Esophagus squamous epithelium (tissue), 5 donors: ENCODE measurements at places on chromosomes 3 and 15.

DNA sequence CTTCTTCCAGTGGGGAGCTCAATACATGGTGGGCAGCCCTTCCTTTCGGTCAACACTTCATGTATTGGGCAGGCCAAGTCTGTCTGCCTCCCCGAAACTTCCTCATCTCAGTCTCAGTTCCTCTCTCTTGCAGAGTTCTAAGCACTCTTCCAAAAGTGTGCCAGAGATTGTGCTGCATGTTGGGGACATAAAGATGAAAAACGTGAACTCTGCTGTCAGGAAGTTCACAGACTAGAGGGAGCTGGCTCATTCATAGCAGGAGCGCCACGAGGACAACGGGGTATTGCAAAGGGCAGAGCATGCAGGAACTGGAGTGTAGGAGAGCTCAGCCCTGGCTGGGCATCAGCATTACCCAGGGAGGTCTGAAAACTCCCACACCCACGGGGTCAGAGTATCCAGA lies 15.3 kb upstream of the EPHB3 start:
- no peak for DNase-seq

- DNase-seq: no peak
Measured at GRCh38 chr15:26103002-26103404, 239.9 kb upstream of the ATP10A start.

DNA sequence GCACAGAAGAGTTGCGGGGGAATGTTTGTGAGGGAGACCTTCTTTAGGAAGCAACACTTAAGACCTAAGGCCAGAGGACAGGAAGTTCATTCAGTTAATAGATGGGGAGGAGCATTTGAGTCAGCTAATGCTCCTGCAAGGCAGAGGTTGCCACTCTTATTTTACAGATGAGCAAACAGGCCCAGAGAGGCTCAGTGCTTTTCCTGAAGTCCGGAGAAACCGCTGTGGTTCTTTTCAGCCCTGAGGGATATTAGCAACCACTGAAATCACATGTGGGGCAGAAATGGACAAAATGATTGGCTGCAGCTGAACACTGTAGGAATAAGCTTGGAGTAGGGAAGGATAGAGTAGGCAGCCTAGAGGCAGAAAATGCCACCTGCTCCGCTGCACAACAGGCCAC lies 33.3 kb upstream of the RTP4 start:
- no peak for DNase-seq

DNA sequence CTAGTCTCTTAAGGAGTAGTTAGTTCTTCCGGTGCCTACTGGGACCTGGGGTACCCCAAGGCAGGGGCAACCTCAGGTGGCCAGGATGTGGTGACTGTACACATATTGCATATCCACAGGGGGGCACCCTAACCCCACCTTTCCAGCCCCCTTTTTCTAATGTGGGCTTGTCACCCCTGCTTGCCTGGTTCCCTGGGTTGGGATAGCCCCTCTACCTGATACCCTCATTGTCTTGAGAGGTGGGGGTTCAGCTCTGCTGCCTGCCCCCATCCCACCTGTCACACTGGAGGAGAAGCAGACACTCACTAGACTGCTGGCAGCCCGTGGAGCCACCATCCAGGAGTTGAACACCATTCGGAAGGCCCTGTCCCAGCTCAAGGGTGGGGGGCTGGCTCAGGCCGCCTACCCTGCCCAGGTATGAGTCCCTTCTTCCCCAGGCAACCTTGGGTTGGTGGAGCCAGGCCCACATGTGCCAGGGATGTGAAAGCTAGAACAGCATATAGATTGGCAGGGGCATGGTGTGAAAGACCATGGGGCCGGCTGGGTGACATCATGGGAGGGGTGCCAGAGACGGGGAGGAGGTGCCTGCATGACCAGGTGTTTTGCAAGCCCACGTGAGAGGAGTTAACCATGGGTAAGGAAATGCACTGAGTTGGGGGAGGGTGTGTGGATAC lies 4.0 kb downstream of the GLYCTK start:
- DNase-seq: no peak

DNA sequence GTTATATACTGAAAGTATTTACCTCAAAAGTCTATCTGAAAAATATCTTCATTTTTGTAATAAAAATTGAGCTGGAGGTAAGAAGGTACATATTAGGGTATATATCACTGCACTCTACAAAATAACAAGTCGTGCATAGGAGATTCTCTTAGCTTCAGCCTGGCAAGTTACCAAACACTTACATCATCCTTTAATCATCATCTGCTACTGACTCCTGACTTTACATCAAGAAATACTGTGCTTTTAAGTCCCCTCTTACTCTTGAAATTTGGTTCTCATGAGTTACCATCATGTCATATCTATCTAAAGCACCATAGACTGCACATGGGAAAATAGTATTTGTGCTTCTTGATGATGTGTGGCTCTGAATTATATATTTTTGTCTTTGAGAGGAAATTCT lies 50.8 kb downstream of the LYSMD4 start:
- DNase-seq: no peak

DNA sequence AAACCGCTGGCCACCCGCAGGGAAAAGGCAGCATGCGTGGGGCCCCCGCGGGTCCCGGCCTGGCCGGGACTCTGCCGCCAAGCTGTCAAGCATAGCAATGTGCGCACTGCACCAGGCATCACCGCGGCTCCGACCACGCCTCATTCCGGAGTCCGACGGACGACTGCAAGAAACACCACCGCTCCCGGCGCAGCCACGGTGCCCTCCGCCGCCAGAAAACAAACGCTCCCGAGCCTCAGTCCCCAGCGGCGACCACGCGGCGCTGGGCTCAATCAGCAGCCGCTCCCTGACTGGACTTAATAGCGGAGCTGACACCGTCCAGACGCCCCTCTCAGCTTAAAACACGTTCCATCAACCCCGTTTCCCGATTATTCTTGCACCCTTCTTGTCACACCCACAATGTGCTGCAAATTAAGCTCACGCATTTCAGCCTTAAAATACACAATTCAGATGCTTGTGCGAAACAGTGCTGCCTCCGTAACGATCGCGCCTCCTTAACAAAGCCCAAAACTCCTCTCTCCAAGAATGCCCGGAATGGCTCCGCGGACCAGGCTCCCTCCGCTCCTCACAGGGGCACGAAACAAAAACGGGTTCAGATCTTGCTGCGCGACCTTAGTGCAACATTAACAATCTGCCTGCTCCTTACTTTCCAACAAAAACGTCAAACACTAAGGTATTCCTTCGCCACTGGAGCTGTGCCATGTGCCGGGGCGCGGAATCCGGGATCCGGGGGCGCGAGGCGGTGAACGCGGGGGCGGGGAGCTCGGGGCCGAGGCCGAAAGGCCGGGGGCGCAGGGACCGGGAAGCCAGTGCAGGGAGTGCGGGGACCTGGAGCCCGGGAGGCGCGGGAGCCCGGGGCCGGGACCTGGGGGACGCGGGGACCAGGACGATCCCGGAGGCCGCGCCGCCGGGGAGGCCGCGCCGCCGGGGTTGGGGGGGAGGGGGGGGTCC lies 655 bp downstream of the CYFIP1 start:
- no peak for DNase-seq

DNA sequence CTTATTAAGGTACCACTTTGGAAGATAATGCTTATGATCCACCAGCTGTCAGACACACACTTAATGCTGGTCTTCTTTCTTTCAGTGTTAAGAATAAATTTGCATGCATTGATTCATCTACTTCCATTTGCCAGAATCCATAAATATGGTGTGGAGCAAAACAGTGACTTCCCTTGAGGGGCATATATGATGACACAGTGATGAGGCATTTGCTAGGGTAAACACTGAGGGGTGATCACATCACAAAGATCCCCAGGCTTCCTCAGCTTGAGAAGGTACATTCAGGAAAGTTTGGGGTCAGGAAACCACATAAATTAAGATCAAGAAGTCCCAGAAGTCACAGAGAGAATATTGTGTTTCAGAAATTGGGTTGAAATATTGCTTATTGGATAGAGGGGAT lies 9.9 kb upstream of the ZBED2 start:
- DNase-seq: no peak

DNA sequence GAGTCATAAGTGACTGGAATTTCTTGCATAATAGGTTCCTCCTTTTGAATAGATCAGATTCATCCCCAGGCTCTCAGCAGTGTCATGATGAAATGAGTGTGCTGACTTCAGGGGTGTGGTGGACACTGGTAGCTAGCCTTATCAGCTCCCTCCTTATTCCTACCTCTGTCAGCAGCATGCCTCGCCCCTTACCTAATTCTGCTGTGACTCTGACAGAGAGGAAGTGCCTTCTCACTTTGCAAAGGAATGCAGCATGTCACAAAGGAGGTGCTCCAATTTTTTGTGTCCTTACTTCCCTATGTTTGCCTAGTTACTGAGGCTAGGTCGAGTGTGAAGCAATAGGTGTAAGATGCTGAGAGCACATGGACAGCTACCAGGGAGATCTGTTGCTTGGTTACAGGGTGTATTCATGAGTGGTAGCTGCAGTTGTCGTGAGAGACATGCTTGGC lies 90.6 kb downstream of the TNFAIP8L3 start:
- DNase-seq: no peak

DNA sequence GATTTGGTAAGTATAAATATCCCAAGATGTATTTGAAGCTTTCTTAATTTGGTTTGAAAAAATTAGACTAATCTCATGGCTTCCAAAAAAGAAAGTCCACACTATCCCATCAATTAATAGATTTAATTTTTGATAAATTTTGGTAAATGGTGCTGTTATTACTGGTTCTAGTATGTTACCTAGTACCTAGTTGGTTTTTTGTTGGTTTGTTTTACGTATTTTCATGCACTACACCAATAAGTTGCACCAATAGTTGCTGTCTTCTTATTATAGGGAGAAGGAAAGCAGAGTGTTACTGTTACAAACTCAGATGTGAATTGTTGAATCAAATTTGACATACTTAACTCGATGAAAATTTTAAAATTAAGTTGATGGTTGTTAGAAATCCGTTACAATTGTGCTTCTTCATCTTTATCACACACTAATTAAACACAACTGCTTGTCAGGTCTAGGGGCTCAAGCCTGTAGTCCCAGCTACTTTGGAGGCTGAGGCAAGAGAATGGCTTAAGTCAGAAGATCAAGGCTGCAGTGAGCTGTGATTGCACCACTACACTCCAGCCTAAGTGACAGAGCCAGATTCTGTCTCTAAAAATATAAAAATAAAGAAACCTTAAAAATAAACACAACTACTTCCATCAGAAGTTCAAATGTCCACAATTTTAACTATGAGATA lies 23.1 kb upstream of the MBNL1 start:
- no peak for DNase-seq

GRCh38 chr3:71464613-71465012 lies 118.9 kb downstream of the FOXP1 start:
- no peak for DNase-seq

DNA sequence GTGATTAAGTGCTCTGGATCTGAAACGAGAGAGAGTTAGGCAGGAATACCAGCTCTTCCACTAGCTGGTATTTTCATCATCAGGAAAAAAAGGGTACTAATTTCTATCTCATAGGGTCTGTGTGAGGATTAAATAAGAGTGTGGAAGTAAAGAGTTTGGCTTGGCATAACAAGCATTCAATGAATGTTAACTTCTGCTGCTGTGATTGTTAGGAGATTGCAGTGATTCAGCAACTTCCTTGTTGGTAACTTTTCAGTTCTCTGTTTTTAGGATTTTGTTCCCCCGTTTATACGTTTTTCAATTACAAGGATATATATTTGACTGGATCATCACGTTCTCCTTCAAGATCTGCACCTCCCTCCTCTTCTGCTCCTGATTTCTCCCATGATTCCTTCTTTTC lies 65.9 kb upstream of the MYO5C start:
- DNase-seq: no peak

- no peak for DNase-seq
Measured at GRCh38 chr15:76614725-76615124, 278.2 kb downstream of the ISL2 start.

DNA sequence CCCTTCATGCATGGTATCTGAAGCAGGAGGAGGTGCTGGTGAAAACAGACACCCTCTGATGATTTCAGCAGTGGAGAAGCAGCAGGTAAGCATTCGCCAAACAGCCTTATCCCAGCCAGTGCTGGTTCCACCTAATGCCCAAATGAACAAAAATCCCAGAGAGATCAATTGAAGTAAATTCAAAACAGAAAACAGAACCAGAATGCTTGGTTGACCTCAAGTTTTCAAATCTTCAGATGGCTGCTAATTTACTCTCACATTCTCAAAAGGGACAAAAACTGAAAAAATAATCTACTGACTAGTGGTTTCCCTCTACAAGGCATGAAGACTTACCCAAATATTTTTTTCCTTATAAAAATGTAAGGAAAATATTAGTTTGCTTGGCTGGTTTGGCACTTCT lies 87.0 kb upstream of the MYO5C start:
- DNase-seq: no peak

DNA sequence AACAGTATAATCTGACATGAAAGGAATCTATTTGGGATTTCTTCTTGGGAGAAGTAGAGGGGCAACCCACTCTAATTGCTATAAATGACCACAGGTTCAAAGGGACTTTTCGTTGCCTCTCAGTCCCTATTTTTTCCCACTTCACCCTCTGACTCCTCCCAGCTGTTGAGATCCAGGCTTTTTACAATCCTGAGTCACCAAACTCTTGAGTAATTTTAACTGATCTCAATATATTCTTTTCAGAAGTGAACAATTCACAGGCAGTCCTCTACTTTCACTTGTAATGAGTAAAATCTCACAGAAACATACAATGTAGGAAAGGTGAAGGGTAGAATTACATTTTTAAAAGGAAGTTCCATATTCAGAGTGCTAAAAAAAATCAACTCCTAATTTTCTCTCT lies 44.6 kb downstream of the EIF4E3 start:
- DNase-seq: no peak

DNA sequence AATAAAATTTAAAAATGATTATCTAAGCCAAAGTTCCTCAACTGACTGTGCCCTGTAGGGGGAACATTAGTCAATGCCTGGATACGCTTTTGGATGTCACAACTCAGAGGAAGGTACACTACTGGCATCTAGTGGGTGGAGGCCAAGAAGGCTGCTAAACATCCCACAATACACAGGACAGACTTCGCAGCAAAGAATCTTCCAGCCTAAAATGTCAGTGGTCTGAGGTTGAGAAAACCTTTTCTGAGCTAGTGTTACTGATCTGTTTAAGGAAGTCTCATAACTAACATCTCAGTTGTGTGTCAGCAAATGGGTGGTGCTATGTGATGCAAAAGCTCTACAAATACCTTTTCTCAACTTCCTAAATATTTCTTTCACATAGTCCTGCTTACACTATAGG lies 20.9 kb upstream of the LDHAL6B start:
- DNase-seq: no peak

DNA sequence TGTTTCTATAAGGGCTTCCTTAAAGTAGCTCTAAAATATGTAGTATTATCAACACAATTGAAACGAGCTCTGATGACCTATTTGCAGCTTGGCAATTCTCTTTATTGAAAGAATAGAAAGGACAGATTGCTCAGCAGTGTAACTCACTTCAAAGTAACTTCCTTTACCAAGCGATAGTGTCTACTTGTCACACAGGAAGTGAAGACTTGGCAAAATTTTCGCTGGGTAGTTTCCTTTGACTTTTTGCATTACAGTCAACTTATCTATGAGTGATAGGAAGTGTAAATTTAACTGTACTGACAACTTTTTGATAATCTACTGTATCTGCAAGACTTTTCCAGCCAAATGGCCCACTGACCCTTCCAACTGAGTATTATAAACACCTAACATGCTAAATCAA lies 22.8 kb downstream of the SLC9A9 start:
- no peak for DNase-seq

- no peak for DNase-seq
Measured at GRCh38 chr3:150254309-150254708, 153.8 kb upstream of the TSC22D2 start.

GRCh38 chr3:94665922-94666321 lies 603.1 kb downstream of the NSUN3 start:
- DNase-seq: no peak
